Naive thymus-derived CD4-positive, alpha-beta T cell (primary cell): ENCODE measurements at places on chromosomes 4 and X.

- DNase-seq: no peak
These were observed 58.4 kb upstream of the TSPAN5 start for GRCh38 chr4:98716796-98717195.

DNA sequence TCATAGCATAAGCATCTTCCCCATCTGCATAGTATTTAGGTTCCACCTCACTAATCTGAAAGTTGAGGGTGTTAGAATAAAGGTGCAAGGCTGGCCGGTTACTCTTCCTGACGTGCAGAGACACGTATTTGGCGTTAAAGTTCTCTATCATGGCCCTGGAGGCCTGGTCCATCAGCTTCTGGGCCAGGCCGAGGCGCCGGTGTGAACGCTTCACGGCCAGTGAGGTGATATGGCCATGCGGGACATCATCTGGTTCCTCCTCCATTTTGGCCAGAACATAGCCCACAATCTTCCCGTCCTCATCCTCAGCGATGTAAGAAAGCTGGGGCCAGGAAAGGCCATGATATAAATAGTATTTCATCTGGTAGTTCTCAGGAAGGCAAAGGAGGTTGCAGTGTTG is 425 bp downstream of the NAA11 start:
- no peak for DNase-seq

- DNase-seq: no peak
These were observed 4.3 kb upstream of the SH3BP2 start for GRCh38 chr4:2788532-2789103.

DNA sequence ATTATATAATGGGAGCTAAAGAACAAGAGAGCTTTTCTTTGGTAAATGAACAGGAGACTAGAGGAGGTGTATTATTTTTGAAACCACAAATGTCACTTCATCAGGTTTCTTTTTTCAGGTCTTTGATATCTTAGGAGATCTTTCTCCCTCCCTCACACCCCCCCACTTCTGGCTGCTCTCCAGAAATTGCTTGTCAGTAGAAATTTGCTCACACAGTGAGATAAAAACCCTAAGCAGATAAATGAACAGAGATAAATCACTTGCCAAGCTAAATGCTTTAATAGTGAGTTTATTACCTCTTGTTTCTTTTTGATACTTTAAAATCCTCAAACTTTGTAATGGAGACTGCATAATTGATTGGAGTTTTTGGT is 421.2 kb upstream of the TENM3 start:
- DNase-seq: no peak

DNA sequence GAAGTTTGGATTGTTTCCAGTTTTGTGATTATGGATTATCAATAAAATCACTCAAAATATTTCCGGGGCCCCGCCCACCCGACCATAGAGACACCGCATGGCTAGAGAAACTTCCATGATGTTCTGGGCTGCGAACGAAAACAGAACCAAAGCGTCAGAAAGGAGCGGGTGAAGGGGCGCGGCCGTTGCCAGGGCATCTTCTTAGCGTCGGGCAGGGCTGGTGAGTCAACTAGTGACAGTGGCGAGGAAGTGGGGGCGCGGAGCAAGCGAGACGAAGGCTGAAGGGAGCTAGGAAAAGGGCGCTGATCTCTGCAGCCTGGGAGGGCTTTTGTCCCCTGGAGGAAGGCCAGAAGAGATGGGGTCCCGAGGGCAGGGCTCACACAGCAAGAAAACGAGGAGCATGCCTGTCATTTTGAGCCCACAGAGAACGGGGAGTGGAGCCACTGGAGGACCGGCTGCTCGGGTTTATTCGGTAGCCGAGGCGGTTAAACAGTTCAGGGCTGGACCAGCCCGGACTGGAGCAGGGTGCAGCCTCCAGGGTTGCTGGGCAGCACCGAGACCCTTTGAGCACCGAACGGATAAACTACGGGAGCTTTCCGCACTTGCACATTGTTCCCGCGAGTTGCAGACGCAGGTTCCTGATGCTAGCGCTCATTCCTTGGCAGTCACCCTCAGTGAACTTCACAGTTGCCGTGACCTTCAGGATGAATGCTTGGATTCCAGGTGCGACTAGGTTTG is 298.1 kb upstream of the TRPC5 start:
- no peak for DNase-seq

DNA sequence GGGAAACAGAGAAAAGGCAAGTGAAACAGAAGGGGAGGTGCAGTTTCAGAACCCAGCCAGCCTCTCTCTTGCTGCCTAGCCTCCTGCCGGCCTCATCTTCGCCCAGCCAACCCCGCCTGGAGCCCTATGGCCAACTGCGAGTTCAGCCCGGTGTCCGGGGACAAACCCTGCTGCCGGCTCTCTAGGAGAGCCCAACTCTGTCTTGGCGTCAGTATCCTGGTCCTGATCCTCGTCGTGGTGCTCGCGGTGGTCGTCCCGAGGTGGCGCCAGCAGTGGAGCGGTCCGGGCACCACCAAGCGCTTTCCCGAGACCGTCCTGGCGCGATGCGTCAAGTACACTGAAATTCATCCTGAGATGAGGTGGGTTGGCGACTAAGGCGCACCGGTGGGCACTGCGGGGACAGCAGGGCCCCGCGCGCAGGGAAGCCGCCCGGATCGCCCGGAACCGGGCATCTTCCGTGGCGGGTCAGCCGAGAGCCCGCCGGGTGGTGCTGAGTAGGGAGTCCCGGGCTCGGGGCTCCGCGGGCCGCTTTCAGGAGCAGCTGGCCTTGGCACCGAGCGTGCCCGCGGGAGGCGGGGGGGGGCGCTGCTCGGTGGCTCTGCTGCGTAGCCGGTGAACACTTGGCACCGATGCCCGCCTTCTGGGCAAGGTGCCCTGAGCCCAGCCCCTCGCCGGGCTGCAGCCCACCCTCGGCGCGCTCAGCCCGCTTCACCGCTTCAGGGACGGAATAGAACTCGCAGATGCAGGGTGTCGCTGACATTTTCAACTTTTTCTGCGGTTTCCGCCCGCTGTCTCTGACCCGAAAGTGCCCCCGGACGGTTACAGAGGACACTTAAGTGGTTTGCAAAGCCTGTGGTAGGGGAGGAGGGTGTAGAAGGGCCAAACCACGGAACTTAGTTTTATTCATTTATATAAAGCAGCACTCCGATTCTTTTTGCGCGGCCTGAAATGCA is at the start of gene CD38:
TSS of gene CD38 (plus strand) at position 40 of the 953 bp plus-strand sequence. CDS start at position 127, 87 bp downstream.
- peak; percentile 38 for DNase-seq
